GM04503 (cell line): ENCODE measurements at places on chromosomes 2 and 18.
A peak's percentile ranks its signal among the peaks of the same experiment; 100 is the strongest.

DNA sequence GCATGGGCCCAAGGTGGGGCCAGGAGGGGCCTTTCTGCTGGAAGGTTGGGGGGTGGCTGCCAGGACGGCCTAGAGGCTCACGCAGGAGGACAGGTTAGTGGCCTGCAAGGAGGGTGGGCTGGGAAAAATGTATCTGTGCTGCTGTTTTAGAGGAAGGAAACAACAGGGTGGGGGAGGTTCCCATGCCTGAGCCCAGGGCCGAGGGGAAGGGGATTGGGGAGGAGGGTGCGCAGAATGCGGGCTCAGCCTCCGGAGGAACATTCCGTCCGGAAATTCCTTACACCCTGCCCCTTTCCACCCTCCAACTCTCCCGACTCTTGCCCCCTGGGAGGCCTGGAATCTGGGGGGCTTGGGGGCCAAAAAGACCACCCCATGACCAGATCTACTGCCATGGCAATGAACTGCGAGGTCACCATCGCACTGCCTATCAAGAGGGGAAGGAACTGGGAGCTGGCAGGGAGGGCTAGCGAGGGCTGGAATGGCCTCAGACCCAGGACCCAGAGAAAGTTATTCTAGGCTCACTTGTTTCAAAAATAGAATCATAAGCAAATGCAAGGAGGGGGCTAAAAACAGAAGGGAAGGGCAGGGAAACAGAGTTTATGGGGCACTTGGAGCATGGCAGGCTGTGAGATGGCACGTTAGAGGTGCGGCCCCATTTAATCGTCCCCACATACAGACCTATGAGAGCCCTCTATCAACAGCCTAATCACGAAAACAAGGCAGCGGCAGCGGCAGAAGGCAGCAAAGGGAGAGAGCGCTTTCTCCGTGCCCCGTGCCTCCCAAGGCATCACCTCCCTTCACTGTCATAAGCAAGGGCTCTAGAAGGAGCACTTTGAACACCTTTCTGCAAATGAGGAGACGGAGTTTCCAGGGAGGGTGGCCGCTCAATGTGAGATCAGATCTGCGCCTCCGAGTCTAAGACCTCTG is 90.4 kb downstream of the TNS1 start:
- no peak for DNase-seq

DNA sequence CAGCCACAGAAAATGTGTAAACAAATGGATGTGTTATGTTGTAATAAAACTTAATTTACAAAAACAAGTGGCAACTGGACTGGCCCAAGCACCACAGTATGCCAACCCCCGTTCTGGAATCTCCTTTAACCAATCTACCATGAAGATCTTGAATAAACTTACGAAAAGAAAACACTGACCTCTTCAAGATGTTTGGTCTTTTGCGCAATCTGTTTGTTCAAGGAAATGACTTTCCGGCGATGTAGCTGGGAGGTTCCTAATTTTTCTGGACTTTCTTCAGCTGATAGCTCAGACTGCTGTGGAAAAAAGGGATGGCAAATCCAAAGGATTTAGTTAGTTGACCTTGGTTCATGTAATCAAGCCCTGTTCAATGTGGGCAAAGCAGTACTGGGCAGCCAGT is 55.7 kb downstream of the CCDC93 start:
- DNase-seq: peak; percentile 75

- no peak for DNase-seq
These were observed 24.0 kb upstream of the SLC35F5 start for GRCh38 chr2:113780472-113780871.

DNA sequence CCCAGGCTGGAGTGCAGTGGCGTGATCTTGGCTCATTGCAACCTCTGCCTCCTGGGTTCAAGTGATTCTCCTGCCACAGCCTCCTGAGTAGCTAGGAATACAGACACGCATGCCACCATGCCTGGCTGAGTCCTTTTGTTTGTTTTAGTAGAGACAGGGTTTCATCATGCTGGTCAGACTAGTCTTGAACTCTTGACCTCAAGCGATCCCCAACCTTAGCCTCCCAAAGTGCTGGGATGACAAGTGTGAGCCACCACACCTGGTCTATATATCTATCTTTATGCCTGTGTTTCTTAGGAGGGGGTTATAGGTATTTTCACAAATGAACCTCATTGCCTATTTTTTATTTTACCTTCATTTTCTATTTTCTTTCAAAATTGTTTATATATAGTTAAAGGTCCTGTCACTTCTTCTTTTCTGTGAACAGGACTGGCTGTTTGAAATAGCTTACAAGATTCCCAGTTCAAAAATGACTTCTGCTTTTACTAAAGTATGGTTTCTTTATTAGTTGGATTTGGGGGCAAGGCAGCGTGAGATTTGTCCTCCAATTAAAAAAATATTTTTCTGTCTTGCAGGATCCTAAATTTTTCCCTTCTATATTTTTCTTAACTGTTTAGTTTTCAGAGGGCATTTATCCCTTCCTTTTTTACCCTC is 16.4 kb upstream of the MARCHF7 start:
- DNase-seq: no peak

- DNase-seq: no peak
These were observed 874 bp downstream of the WDR43 start for GRCh38 chr2:28895189-28895893.

GRCh38 chr18:56052202-56052601 is 464.2 kb upstream of the TCF4 start:
- DNase-seq: no peak

- no peak for DNase-seq
These were observed 7.3 kb downstream of the TET3 start for GRCh38 chr2:73992036-73992435.

GRCh38 chr2:85401464-85401805 is 8.7 kb downstream of the CAPG start:
- no peak for DNase-seq

DNA sequence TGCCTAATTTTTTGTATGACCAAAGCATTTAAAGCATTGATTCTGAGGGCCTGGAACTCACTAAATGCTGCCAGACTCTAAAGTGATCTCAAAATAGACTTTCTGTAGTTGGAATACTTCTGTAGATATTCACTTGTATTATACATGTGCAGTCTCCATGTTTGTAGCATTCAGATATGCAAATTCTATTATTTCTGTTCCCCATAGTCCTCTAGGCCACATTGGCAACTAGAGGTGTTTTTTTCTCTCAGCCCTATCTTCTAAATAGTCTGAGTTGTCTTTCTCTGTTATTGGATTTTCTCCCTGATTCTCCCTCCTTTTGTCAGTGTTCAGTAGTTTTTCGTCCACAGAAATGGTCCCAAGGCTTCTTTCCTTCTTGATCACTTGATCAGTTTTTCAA is 38.5 kb downstream of the ANKRD12 start:
- no peak for DNase-seq

- DNase-seq: no peak
These were observed 515.7 kb downstream of the DCDC2C start for GRCh38 chr2:4219101-4219500.

DNA sequence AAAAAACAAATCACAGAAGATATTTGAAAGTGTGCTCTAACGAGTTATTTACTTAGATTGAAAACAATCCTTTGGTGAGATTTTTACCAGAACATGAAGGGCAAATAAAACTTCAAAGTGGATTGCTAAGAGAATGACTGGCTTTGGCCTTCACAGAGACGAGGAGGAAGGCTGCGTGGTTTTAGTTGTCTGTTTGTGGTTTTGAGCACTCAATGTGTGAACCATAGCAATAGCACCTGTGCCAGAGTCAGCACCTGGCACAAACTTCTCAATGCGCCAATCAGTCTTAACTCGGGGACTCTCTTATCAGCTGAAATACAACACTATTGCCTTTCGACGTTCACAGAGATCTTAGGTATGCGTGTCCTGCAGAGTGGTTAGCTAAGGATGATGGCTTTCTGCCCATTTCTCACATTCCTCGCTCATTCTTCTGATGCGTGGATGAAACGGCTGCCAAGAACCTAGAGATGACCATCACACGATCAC is 70.0 kb downstream of the MBP start:
- no peak for DNase-seq

GRCh38 chr2:172288603-172289002 is 138.8 kb upstream of the ITGA6 start:
- DNase-seq: no peak

DNA sequence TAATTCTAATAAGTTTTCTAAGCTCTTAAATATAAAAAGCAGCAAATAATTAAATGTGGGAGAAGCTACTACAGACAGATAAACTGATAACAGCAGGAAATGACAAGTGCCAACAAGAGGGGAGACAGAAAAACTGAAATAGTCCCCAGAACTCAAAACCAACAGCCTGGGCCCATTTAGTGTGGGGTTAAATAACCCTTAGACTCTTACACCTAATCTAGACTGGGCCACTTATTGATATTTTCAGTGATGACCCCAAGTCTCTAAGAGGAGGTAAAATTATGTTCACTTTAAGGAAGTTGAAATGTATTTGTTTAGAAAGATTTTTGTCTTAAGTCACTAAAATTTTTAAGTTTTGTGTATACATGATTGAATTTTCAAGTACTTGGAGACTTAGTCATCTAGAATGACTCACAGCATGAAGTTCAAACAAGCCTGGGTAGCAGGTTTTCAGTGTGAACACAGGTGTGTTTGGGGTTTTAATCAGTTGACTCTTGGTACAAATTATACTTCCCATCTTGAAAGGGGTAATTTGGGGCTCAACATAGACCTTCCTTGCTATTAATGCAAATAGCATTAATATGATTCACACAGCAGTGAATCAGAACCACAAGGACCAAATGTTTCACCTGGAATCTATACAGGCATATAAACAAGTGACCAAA is 54.9 kb upstream of the MYO3B start:
- DNase-seq: no peak

DNA sequence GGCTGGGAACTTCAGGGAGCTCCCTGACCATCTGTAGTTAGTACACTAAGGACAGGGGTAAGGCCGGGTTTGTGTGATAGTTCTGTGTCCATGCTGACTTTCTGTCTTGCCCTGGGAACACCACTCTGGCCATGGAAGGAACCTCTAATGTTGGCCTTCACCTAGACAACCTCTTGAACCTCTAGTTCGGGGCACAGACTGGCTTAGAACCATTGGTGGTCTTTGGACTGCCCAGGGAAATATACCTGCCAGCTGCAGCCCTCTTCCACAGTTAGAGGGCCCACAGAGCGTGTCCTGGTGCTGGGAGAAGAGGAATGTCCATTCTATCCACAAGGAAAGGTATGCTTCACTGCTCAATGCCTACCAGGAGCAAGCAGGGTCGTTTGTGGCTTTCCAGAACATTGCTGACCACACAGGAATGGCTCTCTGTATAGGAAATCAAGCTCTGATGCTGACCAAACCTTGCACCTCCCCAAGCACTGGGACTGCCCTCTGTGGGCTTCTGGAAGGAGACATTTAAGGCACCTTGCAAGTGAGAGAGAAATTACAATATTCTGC is 318.8 kb upstream of the EPAS1 start:
- no peak for DNase-seq

DNA sequence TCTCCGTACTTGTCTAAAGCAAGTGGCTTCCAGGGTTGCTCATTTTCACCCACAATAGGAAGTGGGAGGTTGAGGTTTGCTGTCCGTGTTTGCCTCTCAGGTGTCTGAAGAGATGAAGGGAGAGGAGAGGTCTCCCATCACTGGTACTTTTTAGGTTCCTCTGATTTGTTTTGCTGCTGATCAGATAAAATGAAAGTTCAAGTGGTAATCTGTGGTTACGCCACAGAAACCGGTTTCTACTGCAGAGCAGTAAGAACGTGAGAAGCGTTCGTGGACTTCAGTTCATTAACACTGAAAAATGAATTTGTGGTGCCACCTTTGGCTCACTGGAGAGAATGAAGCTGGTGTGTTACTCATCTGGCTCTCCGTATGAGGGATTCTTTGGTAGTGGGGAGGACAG is 118.2 kb downstream of the GBX2 start:
- no peak for DNase-seq

- DNase-seq: no peak
These were observed 202.5 kb upstream of the SESTD1 start for GRCh38 chr2:179467111-179467510.

DNA sequence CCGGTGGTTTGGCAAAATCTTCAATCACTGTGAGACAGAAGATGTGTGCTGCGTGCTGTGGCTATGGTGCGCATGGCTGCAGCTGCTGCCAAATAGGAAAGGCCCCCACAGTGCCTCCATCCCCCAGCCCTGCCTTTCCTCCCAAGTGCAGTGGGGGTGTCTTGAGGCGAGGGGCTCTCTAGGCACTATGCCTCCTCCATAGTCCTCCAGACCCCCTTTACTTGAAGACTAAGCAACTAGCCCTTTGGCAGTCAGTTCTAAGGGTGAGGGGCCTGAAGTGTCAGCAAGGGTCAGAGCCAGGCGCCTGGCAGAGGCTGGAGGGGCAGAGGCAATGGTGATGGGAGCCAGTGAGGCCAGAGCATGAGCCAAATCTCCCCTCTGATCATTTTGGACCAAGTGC is 13.6 kb upstream of the TMEM185B start:
- no peak for DNase-seq

- no peak for DNase-seq
These were observed 63.3 kb downstream of the TGOLN2 start for GRCh38 chr2:85264471-85264870.

DNA sequence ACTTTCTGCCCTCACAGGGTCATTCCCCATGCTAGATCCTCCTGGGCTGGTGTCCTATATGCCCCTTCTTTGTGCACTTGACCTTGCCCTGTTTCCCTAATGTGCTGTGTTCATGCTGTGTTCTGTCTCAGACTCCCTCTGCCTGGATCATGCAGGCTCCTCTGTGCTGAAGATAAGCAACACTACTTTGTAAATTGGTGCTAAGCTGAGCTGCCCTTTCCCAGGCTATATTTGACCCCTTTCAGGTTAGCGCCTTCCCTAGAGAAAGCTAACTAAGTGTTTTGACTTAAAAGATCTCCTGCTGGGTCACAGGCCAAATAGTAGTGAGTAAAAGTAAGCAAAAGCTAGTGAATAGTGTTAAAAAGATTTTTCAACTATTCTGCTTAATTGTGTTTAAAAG is 257.2 kb upstream of the RGPD4 start:
- DNase-seq: no peak

GRCh38 chr2:213046431-213046830 is 105.0 kb downstream of the IKZF2 start:
- DNase-seq: no peak

- DNase-seq: no peak
These were observed 66.7 kb downstream of the EDAR start for GRCh38 chr2:108922141-108922915.

GRCh38 chr18:45250479-45250878 is 364.8 kb upstream of the SLC14A2 start:
- no peak for DNase-seq

DNA sequence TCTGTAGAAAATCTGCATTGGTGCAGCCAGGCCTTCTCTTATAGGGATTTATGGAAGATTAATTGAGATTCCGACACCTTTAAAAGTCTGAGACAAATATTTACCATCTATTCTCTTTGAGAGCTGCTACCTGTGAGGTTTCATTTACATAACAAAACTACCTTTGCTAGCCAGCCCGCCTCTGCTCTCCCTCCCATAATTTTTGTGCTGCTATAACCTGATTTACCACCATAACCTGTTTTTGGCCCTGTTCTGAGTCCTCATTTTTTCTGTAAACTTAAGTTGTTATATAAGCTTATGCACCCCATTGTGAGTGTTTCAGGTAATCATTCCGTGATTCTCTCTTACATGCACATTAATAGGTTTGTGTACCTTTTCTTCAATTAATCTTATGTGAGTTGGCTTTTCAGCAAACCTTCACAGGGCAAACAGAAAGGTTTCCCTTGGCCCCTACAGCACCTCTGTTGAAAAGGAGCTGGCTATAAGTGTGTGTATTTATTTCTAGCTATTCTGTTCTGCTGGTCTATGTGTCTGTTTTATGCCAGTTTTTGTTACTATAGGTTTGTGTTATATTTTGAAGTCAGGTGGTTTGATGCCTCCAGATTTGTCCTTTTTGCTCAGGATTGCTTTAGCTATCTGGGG is 114.9 kb upstream of the XIRP2 start:
- DNase-seq: no peak

- no peak for DNase-seq
These were observed 41.3 kb upstream of the CCDC68 start for GRCh38 chr18:55000529-55000928.
